ENCODE measurements at places on chromosomes 3 and 15.

DNA sequence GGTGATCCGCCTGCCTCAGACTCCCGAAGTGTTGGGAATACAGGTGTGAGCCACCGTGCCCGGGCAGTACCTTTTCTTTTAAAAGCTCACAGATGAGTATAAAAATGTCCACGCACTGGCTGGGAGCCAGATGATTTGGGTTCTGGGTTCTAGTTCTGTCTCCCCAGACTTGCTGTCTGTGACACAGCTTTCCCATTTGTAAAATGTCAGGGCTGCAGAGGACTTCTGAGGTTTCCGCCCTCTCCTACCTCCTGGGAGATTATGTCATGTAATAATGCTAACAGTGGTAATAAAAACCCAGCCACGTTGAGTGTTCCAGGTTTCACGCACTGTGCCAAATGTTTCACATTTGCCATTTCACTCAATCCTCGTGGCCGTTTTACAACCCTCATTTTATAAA, 1.3 kb upstream of the PPP4R2 start:
- DNase-seq, result no peak

DNA sequence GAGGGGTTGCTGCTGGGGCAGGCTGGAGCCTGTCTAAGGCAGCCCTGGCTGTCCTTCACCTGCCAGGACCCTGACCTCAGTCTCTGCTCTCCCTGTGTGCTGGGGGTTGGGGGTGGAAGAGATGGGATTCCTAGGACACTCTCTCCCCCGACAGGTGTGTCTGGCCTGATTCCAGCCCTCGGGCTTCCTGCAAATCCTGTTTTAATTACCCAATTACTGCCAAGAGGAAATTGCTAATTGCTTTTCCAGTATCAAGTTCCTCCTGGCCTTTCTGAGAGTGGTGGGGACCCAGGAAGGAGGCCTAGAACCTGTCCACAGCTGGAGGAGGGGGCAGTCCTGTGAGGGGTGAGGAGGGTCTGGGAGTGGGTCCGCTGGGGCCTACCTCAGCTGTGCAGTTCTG, 15.8 kb downstream of the PLXNA1 start:
- no peak for DNase-seq

GRCh38 chr3:63872135-63872924, 8.7 kb downstream of the ATXN7 start:
- no peak for DNase-seq

GRCh38 chr3:97935842-97936241, 36.4 kb downstream of the RIOX2 start:
- DNase-seq, result no peak

DNA sequence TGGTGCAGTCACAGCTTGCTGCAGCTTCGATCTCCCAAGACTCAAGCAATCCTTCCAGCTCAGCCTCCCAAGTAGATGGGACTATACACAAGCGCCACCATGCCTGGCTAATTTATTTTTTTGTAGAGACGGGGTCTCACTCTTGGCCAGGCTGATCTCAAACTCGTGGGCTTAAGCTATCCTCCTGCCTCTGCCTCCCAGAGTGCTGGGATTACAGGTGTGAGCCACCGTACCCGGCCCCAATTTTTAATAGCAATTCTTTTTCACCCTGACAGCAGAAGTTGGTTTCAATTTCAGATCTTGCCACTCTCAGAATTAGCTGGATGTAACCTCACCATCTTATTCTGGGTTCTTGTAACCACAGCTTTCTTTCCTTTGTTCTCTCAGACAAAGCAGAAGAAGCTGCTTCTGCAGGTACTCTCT, 64.8 kb downstream of the TRIM71 start:
- no peak for DNase-seq

DNA sequence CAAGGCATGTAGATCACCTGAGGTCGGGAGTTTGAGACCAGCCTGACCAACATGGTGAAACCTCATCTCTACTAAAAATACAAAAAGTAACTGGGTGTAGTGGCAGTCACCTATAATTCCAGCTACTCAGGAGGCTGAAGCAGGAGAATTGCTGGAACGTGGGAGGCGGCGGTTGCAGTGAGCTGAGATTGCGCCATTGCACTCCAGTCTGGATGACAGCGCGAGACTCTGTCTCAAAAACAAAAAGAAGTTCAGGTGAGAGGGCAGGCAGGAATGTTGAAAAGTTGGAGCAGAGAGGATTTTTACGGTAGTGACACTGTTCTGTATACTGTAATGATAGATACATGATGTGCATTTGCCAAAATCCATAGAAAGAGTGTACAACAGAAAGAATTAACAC, 31.7 kb downstream of the GXYLT2 start:
- no peak for DNase-seq

DNA sequence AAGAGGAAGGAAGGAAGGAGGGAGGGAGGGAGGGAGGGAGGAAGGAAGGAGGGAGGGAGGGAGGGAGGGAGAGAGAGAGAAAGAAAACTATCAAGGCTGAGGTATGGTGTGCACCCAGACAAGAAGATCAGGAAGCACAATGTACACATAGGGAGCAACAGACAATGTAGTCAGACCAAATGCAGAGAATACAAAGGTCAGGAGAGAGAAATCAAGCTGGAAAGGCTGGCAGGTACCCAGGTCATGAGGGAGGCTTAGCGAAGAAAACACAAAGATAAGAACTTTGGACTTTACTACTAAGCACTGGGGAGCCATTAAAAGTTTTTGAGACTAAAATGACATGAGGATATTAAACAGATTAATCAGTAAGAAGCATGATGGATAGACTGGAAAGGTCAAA, 176.0 kb upstream of the TMCO5A start:
- DNase-seq, result no peak

GRCh38 chr3:99648516-99648915, 10.1 kb downstream of the COL8A1 start:
- no peak for DNase-seq

GRCh38 chr3:71725271-71725991, at the start of gene EIF4E3:
EIF4E3 (minus strand) TSS chr3:71725402; CDS start chr3:71725367, 35 bp downstream.
- DNase-seq, result no peak

GRCh38 chr3:120566243-120566975, 29.7 kb upstream of the NDUFB4 start:
- DNase-seq, result no peak

GRCh38 chr15:31858026-31858425, 172.3 kb upstream of the CHRNA7 start:
- no peak for DNase-seq

DNA sequence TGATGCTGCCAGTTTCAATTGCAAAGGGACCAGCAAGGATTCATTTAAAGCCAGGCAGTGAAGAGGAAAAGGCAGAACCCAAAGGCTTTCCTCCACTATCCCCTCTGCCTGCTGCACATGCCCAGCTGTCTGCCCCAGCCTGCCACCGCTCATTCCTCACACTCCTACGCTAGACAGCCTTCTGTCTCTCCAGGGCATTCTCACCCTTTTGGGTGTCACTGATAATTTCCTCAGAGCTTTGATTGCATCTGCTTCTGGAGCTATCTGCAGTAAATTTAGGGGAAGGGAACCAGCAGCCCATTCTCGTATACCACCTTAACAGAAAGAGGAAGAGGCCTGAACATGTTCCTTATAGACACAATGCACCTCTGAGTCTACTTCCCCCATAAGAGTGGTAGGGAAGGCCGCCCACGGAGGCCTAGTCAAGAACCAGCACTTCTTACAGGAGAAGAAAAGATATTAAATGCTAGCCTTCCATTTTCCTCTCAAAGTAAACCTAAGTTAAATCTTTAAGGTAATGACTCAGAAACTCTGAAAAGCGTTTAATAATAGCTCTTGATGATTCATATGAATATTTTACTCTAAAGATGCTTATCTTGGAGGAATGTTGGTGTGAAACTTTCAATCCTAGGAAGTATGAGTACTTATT, 20.9 kb downstream of the NUDT16 start:
- peak; percentile 66 for DNase-seq

DNA sequence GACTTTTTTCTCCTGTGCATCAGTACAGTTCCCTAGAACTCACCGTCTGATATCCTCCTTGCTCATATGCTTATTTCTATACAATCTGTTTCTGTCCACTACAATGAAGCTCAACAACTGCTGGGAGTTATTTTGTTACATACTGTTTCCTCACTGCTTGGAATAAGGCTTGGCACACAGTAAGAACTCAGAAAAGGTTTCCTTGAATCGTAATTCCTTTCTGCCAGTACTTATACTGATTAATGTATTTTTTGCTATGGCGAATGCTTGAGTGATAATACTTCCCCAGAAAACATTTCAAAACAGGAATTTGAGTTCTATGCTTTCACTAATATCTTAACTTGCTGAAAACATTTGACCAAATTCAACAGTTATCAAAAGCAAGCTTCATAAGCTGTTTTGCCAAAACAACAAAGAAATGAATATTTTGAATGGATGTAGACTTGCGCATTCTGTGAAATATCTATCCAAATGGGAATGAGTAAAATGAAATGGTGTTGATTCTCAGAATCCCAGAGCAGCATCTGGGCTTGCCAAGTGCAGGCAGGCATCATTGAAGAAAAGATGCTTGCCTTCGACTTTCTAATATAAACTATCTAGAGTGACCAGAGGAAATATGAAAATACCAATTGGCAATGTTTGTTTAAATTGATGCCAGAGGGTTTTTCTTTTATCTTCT, 286.3 kb downstream of the RAP2B start:
- DNase-seq, result no peak

DNA sequence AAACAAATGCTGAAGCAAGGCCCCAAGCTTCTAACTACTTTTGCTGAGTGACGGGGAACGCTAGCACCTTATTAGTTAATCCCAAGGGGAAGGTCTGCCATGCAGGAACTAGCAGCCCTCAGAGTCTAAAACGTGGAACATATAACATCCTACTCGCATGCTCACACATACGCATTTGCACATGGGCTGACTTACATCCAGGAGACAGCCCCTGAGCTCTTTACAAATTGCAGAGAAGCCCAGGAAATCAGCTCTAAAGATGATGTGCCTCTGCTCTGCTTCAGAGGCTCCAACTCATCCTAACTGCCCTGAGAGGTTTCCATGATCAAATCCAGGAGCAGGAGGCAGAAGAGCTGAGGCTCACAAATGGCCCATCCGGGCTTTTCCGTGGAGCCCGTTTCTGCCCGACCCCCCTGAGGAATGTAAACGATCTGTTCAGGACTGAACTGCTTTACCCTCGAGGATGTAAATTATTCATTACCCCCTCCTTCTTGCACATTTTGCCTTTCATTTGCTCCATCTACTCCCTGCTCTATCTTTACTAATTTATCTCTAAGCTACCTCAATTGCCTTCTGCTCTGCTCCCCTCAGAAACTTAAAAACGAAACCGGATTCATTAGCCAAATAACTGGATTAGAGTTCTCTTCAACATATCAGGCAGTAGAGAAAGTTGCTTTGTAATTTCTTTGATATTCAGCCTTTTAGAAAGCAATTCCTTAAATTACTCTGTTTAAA, 141.9 kb upstream of the CCDC54 start:
- no peak for DNase-seq

- DNase-seq, result no peak
Observed at GRCh38 chr3:14368146-14368545, 34.3 kb upstream of the SLC6A6 start.

All from MV-4-11 (cell line).